ENCODE measurements at places on chromosomes 1 and 21.

DNA sequence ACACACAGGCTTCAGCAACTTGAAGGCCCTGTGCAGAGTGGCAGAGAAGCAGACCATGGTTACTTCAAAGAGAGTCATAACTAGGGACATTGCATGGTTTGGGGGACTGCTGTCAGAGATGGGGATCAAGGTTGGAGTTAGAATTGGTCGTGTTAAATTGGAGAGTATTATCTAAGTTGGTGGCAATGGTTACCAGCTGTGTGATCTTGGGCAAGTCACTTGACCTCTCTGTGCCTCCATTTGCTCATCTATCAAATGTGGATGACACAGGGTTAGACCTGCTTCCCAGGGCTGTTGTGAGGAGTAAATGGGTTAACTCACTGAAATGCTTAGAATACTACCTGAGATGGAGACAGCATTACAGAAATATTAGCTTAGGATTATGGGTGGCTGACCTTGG, 91.1 kb downstream of the PAX7 start:
- no peak for DNase-seq

DNA sequence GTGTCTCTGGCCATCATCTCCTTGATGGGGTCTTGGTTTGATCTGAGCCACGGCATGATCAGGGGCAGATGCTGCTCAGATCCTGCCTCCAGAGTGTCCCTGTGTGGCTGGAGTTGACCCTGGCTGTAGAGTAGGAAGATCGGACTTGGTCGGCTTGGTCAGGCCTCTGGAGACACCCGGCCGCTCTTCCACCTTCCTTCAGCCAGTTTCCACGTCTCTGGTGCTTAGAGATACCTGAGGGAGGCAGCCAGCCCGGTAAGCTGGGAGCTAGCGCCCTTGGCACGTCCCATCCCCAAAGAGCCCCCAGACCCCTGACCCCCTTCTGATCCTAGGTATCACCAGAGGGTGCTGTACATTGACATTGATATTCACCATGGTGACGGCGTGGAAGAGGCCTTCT, 8.8 kb downstream of the MARCKSL1 start:
- no peak for DNase-seq

DNA sequence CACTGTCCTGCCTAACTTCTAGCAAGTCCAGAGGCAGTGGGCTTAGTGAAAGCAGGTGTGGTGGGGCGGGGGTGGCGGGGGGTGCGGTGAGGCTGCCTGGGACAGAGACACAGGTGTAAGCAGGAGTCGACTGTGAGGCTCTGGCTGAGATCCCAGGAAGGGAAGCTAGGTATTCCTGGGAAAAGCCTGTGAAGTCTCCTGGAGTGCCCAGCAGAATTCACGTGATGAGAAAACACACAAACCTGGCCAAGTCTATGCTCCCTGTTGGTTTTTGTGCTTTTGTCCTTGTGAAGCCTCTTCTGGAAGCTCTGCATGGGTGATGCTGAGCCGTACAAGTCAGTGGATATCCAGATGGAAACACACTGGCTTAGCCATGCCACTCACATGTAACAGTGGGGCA, 5.3 kb downstream of the GALNT2 start:
- no peak for DNase-seq

- no peak for DNase-seq
These were observed 45.7 kb downstream of the ATP2B4 start for GRCh38 chr1:203672346-203672745.

- DNase-seq = no peak
These were observed 38.7 kb downstream of the BCL9 start for GRCh38 chr1:147579934-147580537.

GRCh38 chr1:7068552-7068951, 283.3 kb downstream of the CAMTA1 start:
- DNase-seq = no peak

GRCh38 chr1:50980505-50980904, 10.5 kb downstream of the CDKN2C start:
- DNase-seq = no peak

DNA sequence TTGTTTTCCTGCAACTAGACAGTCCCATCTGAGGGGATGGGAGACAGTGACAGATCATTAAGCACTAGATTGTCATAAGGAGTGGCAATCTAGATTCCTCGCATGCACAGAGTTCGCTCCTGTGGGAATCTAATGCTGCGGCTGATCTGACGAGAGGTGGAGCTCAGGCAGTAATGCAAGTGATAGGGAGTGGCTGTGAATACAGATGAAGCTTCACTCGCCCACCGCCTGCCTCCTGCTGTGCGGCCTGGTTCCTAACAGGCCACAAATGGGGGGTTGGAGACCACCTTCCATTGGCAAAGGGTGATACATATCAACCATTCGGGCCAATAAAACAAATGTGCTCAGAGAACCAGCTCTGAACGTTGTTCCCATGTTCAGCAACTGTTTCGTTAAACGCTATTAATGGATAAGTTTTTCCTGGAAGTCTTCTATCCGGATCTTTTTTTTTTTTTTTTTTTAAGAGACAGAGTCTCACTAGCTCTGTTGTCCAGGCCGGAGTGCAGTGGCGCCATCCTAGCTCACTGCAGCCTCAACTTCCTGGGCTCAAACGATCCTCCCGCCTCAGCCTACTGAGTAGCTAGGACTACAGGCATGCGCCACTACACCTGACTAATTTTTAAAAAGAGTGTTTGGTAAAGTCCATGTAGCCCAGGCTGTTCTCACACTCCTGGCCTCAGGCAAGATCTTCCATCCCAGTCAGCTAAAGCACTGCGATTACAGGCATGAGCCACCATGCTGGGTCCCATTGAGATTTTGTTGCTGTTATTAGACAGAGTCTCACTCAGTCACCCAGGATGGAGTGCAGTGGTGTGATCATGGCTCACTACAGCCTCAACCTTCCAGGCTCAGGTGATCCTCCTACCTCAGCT, 8.7 kb upstream of the RSRP1 start:
- no peak for DNase-seq

All from AG04449 (cell line).